COR-L47 (cell line): ENCODE measurements at places on chromosomes 11 and 22.
A peak's percentile ranks its signal among the peaks of the same experiment; 100 is the strongest.

- DNase-seq: no peak
Observed at GRCh38 chr11:131462622-131463021, 92.2 kb downstream of the NTM start.

DNA sequence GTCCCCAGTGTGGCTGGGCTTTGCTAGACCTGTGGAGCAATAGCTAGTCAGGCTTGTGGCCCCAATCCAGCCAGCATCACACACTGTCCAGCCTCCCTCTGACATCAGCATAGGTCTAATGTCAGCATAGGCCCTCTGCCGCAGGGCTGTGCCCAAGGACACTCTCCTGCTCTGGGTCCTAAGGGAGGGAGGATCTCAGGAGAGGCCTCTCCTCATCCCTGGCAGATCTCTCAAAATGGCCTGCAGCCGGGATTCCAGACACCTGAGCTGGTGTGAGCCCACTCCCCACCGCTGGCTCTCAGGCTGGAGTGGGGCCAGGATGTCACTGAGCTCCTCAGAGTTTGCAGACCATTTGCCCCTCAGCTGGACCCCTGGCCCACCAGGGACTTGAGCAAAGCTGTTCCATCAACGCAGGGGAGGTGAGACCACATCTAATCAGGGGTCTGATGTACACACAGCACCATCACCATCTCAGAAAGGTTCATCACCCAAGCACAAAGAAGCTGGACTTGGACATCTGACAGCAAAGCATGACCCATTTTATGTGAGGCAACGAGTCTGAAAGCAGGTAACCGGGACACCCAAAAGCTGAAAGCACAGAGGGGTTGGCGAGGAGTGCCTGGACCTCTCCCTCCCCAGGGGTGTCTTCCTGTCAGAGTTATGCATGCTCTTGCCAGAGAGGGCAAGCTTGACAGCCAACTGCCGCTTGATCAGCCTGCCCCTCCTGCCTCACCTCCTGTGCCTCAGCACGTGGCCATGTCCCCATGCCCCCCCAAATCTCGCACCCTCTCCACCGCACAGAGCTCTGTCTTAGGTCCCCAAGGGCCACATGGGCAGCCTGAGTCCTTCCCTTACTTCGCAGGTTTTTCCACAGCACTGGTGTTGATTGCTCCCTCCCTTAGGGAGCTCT lies 69.7 kb upstream of the SEPTIN5 start:
- DNase-seq: no peak

- peak; percentile 61 for DNase-seq
Observed at GRCh38 chr22:28759861-28760560, 12.5 kb upstream of the CCDC117 start.

- no peak for DNase-seq
Observed at GRCh38 chr22:40479887-40480538, 109.6 kb downstream of the SGSM3 start.
